ENCODE measurements at places on chromosomes 1 and 21.

GRCh38 chr1:231041719-231042261 is 1.7 kb upstream of the FAM89A start:
- no peak for DNase-seq

DNA sequence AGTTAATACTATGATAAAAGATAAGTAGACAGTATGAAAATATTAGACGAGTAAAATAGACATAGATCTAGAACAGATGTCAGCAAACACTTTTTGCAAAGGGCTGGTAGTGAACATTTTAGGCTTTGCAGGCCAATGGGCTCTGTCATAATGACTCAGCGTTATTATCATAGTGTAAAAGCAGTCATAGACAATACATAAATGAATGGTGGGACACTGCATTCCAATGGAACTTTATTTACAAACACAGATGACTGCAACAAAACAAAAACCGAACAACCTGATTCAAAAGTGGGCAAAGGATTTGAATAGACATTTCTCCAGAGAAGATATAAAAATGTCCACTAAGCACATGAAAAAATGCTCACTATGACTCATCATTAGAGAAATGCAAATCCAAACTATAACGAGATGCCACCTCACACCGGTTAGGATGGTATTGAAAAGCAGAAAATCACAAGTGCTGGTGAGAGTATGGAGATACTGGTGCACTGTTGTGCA is 7.3 kb downstream of the GSTM5 start:
- no peak for DNase-seq

DNA sequence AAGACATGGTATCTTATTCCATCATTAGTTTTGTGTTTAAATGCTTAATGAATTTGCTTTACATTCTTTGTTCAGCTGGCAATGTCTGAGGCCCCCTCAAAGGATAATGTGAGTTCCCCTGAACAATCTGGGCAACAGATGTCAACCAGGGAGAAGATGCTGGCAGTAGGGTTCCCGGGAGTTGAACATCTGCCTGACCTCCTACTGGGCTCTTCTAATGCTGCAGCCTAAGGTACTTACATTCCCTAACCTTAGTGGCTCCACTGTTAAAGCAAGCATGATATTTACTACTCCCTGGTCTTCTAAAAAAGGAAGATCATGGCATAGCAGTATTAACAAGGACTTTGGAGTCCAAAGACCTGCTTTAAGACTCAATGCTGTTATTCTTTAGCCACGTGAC is 574.9 kb upstream of the NR5A2 start:
- no peak for DNase-seq

- no peak for DNase-seq
These were observed 279.1 kb downstream of the PCP4 start for GRCh38 chr21:40146216-40146837.

GRCh38 chr1:9062846-9063245 is 6.6 kb downstream of the SLC2A5 start:
- no peak for DNase-seq

Data from C1 segment of cervical spinal cord (tissue), 14 donors.